ENCODE measurements at places on chromosomes 6 and 20. TPM values are rescaled to one million over a fixed set of nuclear protein-coding genes. Genes with fewer than 3 reads are reported as not detected.

PEX6 gene
- 16.5 TPM for total RNA-seq

THBS2 gene
- 441 TPM for total RNA-seq

SIRPA gene
- 26.3 TPM for total RNA-seq

RUNX2 gene
- 12.8 TPM for total RNA-seq

HLA-DMB gene
- total RNA-seq, result not detected

CAGE1 gene
- under 0.01 TPM for total RNA-seq

PAK5 gene
- total RNA-seq, result not detected

MRAP2 gene
- total RNA-seq, result 0.13 TPM

TASP1 gene
- total RNA-seq, result 3.7 TPM

TFAP2C gene
- not detected for total RNA-seq

NR2E1 gene
- not detected for total RNA-seq

CITED2 gene
- total RNA-seq, result 247 TPM

PRSS35 gene
- total RNA-seq, result 3.7 TPM

ULBP1 gene
- total RNA-seq, result 0.88 TPM

CPNE5 gene
- not detected for total RNA-seq

RWDD2A gene
- total RNA-seq, result 6.2 TPM

MYB gene
- total RNA-seq, result 2.5 TPM

ULBP2 gene
- 0.24 TPM for total RNA-seq

ENPP4 gene
- total RNA-seq, result 0.39 TPM

CHRNA4 gene
- not detected for total RNA-seq

KIAA1755 gene
- total RNA-seq, result 18.0 TPM

BPIFA1 gene
- total RNA-seq, result not detected

PRPH2 gene
- total RNA-seq, result 2.5 TPM

PRL gene
- total RNA-seq, result not detected

YIPF3 gene
- total RNA-seq, result 163 TPM

ABHD16B gene
- total RNA-seq, result not detected

LAMA2 gene
- 54.9 TPM for total RNA-seq

ZC2HC1B gene
- total RNA-seq, result not detected

GPSM3 gene
- 17.7 TPM for total RNA-seq

MPIG6B gene
- not detected for total RNA-seq

CUL7 gene
- 38.7 TPM for total RNA-seq

TRIM10 gene
- not detected for total RNA-seq

KIAA0408 gene
- 1.6 TPM for total RNA-seq

FKBP1C gene
- 0.48 TPM for total RNA-seq

COL20A1 gene
- total RNA-seq, result not detected

PNPLA1 gene
- not detected for total RNA-seq

STX7 gene
- 13.8 TPM for total RNA-seq

AVP gene
- not detected for total RNA-seq

ADAM33 gene
- 1.7 TPM for total RNA-seq

Data from epithelial cell of alveolus of lung (primary cell).